ENCODE measurements at places on chromosomes 6 and 20. TPM values are rescaled to one million over a fixed set of nuclear protein-coding genes. Genes with fewer than 3 reads are reported as not detected.

Gene SNTA1
- total RNA-seq: 28.9 TPM

Gene HEBP2
- total RNA-seq: 33.9 TPM

Gene POM121L2
- total RNA-seq: not detected

Gene COMMD7
- total RNA-seq: 48.1 TPM

Gene GLP1R
- total RNA-seq: not detected

Data from osteocyte (in vitro differentiated cells).